ENCODE measurements at places on chromosomes 5 and 9.
A peak's percentile ranks its signal among the peaks of the same experiment; 100 is the strongest.

GRCh38 chr5:158270996-158271554 is 412.1 kb upstream of the CLINT1 start:
- no peak for DNase-seq

GRCh38 chr5:8239198-8239597 is 370.2 kb downstream of the MTRR start:
- DNase-seq, result no peak

- DNase-seq, result peak; percentile 36
Observed at GRCh38 chr5:52705720-52706119, 82.0 kb upstream of the ITGA1 start.

DNA sequence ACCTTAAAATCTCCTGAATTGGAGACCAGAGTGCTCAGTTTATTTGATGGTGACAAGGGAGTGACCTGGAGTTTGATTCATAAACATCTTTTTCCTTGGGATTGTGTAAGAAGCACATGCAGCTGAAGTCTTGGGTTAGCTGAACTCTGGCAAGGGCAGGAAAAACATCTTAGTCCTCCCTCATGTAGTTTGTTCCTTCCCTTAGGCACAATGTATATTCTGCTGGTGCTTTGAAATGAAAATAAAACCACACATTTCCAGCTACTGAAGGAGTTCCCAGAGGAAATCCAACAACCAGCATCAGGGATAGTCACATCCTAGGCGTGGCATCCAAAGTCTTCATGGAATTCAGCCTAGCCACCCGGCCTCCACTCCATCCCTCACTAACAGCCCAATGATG is 95.2 kb upstream of the PAPPA start:
- peak; percentile 28 for DNase-seq

DNA sequence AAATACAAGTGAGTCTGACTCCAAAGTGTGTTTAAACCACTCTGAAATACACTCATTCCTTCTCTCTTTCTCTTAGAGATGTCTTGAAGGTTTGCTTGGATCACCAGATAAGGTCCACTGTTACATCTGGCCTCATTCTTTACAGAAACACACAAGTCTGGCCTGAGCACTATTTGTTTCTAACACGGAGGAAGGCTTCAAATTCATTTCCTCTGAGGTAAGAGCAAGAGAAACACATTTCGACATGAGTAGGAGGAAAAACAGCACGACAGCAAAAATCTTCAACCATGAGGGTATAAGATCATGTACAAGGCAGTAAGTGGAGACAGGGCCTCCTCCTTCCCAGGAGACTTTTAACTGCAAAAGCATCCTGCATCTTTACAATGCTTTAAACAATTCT is 8.0 kb downstream of the SIL1 start:
- peak; percentile 77 for DNase-seq

- DNase-seq, result no peak
Observed at GRCh38 chr5:174082286-174082685, 36.8 kb downstream of the NSG2 start.

DNA sequence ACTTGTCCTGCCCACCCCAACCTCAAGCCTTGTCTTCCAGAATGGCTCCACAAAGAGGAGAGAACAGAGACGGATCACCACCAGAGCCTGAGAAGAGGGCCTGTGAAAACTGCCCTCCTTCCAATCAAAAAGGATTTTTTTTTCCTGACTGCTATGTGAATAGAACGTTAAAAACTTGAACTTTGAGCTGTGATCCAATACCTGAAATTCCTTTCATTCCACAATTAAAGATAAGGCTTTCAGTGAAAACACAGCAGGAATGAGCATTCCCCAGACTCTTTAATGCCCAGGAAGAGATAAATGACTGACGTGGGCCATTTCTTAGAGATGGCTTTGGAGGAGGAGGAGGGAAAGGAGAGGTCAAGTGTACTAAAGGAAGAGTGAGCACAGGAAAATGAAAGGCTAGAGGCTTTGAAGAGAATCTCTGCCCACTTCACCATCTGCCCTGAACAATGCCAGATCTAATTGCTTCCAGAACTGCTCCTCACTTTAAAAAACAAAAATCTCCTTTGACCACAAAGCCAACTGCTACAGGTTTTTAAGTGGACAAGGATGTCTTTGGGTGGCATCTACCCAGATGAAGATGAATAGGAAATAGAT is 177.9 kb upstream of the MAP3K1 start:
- no peak for DNase-seq

DNA sequence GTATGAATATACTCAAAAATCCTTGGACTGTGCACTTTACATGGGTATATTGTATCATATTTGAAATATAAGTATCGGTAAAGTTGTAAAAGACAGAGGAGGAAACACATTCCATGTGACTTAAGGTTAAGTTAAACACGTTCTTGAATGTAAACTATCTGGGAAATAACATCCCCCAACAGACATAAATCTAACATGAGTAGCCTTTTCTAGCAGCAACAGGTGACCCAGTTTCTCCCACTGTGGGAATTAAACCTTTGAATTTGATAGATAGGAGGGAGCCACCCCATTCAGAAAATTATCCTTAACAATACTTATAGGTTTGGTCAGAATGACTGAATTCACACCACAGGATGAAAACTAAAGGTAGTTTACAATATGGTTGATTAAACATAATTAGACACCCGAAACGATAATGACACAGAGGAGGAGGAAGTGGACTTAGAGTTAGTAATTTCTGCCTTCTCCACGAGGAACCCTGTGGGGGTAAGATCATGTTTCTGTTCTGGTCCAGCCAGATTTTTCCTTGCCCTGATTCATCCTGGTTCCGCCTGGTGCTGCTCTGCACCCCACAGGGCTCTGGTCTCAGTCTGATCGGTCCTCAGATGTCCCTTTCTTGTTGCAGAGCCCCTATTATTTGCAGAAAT is 84.6 kb upstream of the DNAH5 start:
- no peak for DNase-seq

Measured in fibroblast of mammary gland (primary cell).